ENCODE measurements at places on chromosomes 2 and 18.

- no peak for DNase-seq
Measured at GRCh38 chr18:31773774-31774476, 13.2 kb upstream of the SLC25A52 start.

- DNase-seq: no peak
Measured at GRCh38 chr2:21103274-21103891, 20.4 kb upstream of the TDRD15 start.

GRCh38 chr2:173434762-173435569, 80.3 kb downstream of the CDCA7 start:
- DNase-seq: no peak

DNA sequence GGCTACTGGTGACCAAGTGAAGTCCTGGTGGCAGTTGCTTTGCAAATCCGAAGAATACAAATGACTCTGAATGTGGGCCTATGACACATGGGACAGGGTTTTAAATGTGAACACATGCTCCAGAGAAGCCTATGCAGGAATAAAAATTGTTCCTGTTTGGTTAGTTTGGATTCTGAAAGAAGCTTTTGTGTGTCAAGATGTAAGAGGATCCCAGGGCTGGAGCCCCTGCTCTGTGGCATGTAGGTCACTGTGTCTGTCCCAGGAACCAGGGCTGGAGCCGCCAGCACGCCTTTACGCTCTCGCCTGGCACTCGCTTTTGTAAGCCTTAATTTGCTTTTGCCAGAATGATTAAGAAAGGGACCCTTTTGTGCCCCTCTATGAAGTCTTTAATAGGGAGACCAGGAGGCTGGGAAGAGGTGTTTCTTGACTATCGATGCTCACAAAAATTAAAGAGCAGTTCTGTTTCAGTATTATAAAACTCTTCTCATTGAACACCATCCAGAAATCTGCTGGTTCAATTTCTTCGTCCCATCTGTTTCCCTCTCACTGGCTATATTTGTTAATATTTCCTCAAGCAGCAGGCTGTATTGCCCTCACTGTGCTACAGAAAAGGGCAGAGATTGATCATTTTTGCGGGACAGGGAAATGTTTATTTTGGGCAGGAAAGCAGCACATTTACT, 532.7 kb upstream of the POU3F3 start:
- DNase-seq: no peak

DNA sequence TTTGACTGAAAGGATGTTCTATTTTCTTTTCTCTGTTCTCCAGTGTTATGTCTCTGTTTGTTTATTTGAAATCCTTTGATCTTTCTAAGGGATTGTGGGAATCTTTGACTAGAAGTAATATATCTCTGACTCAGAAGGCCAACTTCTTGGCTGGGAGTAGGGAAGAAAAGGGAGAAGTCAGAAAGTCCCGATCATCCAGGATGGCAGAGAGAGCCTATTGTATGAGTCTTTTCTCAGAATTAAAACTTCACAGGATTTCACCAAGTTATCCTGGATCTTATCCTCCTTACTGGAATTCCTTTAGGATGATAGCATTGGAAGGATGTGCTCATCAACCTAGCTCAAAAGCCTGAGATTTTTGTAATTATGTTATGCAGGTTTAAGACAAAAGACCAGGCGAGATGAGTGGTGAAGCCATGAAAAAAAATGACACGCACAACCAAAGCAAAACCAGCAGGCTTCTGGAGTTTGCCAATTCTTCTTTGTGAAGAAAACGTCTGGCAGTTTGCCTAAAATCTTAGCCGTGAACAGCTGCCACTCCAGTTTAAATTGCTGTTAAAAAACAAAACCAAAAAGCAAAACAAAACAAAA, 383.6 kb upstream of the SMIM21 start:
- DNase-seq: no peak

DNA sequence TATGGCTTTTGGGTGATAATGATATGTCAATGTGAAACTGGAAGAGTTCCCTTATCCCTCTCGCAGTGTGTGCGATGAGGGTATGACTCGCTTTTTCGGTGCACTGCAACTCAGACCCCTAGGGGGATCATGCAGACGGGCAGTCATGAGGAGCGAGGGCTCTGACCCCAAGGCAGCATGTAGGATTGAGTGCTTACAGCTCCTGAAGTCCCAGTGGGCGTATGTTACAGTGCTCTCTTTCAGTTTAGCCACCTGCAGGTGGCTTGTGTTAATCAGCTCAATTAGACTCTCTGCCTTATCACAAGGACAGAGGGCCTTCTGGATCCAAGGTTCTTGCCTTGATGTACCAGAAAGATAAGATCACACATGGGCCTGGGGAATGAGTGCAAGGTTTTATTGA, 1269.9 kb upstream of the GYPC start:
- DNase-seq: no peak

DNA sequence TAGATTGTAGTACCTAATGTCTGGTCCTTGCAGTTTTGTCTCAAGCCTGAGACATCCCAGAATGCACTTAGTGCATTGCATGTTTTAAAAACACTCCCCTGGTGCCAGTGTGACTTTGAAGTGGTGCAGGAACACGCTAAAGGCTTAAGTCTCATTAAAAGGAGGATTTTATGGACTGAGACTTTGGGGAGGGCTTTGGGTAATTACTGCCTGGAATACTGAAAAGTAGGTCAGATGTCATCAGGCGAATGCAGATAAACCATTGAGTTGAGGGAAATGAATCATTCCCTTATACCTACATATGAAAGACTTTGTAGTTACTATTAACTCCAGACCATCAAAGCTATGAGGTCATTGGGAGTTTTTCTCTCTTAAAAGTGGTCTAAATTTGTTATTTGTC, 3.0 kb upstream of the OSBPL1A start:
- DNase-seq: no peak

DNA sequence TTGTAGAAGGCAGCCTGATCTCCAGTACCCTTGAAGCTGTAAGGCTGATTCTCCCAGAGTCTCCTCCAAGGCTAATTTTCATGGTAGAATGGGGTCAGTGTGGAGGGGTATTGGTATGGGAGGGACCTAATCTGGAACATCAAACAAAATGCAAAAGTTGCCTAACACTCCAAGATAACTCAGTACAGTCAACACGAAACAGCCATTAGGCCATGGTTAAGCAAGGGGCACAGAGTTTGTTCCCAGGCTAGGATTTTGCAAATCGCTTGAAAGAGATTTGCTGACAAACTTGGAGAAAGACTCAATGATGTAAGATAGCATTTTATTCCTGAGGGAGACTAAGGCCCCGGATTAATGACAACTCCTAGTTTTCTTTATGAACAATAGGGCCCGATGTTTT, 5.4 kb downstream of the PID1 start:
- no peak for DNase-seq

DNA sequence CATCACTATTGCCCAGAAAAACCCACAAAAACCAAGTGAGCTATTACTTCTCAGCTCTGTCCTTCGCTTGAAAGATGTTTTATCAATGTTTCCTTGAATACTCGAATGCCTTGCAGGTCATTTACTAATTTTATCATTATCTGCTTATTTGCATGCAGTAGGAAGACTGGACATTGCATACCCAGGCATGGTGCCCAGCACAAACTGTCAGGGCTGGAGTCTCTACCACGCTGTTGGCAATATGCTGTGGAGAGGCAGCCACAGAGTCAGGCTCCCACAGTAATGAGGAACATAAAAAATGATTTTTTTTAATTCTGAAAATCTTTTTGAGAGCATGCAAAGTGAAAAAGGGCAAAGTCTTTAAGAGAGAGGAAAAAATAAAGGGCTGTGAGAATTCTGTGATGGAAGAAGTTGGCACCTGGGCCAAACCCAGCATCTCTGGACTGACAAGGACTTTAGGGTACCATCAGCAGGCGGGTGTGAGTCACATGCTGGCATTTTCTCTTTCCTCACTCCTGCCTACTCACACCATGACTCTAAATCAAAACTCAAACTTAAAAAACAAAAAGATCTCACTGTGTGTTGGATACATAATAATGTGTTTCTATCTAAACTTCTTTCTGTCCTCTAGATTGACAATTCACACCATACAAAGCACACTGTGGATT, 709.8 kb upstream of the FANCL start:
- DNase-seq: no peak

DNA sequence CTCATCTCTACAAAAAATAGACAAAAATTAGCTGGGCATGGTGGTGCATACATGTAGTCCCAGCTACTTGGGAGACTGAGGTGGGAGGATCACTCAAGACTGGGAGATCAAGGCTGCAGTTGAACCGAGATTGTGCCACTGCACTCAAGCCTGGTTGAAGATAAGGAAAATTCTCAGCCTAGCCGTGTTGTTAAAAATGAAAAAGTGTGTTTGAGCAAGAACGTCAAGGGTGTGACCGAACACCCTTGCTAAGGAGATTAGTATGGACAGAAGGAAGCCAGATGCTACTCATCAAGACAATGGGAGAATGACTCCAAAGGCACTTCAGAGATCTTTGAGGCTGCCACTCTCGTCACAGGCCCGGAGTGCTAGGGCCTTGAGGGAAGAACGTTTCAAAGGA, 70.0 kb upstream of the NDUFV2 start:
- no peak for DNase-seq

DNA sequence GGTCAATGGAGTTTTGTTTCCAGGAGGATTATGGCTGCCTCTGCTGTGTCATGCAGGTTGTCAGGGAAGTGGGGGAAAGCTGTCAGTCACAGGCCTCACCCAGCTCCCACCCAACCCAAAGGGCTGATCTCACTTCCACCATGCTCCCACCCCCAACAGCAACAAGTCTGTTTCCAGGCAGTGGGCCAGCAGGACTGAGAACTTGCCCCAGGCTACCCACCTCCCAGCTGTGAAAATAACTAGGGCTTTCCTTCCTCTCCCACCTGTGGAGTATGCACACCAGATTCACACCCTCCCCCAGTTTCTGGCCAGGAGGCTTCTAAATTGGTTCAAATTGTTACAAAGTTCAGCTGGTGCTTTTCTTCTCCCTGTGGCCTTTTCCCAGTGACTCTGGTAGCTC, 95.6 kb upstream of the ACVR1 start:
- no peak for DNase-seq

DNA sequence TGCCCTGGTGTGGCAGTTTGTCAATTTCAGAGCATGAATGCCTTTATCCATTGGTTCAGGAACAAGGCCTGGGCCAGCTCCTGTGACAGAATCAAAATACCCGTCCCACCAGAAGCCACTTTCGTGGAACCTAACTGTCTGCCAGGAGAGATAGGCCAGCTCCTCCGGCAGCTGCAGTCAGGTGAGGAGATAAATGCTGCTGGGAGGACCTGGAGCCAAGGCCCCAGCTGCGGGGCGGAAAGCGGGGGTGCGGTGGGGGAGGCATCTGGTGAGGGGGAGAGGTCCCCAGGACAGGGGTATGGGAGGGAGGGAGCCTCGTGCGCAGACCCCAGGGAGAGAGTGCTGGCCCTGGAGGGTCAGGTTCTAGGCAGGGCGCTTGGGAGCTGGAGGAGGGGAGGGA, 4.4 kb upstream of the ASB1 start:
- no peak for DNase-seq

DNA sequence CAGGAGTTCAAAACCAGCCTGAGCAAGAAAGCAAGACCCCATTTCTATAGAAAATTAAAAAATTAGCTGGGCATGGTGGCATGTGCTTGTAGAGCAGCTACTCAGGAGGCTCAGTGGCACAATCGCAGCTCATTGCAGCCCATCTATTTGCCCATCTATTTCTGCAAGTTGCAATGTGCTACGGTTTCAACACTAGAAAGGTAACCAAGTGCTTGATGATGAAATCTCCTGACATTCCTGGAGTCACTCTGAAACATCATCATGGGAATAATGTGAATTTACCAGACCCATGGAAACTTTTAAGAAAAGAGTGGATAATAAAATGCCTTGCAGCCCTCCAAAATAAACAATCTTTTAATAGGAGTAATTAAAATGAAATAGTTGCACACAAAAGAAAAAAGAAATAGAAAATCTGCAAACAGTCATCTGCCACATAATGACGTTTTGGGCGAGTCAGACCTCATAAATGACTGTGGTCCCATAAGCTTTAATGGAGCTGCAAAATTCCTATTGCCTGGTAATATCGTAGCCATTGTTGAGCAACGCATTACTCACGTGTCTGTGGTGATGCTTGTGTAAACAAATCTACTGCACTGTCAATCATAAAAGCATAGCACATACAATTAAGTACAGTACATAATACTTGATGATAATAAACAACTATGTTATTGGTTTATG, 46.6 kb upstream of the AMMECR1L start:
- no peak for DNase-seq

DNA sequence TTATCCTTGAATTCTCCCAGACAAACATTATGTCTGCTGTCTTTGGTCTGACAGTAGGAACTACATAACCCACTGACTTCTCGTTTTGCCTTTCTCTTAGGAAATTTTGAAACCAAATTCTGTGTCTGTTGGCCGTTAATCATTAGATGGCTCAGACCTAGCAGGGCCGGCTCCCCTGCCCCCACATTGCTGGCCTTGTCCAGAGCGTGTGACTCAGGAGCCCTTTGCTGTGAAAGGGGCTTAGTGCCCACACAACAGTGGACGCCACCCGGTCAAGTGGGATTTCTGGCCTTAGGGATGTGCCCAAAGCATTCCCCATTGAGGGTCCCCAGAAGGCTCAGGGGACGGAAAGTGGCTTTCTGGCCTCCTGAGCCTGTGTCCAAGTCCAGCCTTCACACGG, 137.5 kb downstream of the CTIF start:
- no peak for DNase-seq

DNA sequence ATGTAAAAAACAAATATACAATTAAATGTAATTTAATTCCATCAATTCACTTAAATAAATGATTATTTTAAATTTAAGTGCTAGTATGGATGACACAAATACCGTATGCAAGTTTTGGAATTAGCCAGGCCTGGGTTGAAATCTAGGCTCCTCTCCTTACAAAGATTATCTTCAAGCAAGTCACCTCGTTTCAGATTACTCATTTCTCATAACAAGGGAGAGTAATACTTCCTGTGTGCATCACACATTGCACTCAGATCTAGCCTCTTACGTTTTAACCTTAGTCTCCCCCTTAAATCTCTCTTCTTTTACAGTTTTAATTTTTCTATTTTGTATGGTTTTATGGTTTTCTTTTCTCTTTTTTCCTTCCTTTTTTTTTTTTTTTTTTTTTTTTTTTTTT, 1475.9 kb upstream of the NXPH2 start:
- DNase-seq: no peak

- DNase-seq: no peak
Measured at GRCh38 chr2:141384676-141385075, 746.1 kb downstream of the LRP1B start.

DNA sequence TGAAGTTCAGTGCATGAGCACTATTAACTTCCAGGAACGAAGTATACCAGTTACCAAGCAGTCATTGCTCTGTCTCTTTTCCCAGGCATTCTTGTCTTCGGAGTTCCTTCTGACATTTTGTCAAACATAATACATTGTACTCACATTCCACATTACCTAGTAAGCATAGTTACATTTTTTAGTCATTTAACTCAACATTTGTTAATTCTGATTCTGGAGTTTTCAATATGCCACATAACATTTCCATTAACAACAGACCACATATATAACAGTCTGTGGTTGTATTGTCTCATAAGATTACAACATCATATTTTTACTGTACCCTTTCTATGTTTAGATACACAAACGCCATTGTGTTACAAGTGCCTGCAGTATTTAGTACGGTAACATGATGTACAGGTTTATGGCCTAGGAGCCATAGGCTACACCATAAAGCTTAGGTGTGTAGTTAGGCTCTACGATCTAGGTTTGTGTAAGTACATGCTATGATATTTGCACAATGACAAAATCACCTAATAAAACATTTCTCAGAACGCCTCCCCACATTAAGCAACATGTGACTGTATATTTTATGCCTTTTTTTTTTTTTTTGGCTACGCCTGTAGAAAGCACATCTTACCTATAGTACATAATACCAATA, 187.1 kb downstream of the DYM start:
- DNase-seq: no peak
